LNCaP clone FGC (cell line): ENCODE measurements at places on chromosomes 7 and 10.

DNA sequence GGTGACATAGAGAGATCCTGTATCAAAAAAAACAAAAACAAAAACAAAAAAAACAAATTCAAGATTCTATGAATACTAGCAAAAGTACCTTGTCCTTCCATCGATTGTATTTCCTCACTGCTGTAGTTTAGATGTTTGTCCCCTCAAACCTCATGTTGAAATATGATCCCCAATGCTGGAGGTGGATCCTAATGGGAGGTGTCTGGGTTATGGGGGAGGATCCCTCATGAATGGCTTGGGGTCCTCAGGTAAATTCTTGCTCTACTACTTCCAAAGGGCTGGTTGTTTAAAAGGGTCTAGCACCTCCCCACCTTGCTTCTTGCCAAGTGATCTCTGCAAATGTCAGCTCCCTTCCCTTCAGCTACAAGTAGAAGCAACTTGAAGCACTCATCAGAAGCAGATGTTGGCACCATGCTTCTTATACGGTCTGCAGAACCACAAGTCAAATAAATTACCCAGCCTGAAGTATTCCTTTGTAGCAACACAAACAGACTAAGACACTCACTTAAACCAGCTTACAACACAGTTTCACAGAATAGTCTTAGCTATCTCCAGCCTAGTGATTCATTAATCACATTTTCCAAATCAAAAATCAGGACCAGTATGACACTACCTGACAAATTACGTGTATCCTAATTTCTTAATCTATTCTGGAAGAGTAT is 20.7 kb downstream of the ABI1 start:
- DNase-seq: no peak

GRCh38 chr10:44745920-44746319 is 165.2 kb upstream of the TMEM72 start:
- DNase-seq: no peak

GRCh38 chr7:4830176-4830575 is 31.7 kb downstream of the PAPOLB start:
- DNase-seq: no peak

GRCh38 chr7:18570890-18571478 is 75.4 kb downstream of the HDAC9 start:
- DNase-seq: no peak

DNA sequence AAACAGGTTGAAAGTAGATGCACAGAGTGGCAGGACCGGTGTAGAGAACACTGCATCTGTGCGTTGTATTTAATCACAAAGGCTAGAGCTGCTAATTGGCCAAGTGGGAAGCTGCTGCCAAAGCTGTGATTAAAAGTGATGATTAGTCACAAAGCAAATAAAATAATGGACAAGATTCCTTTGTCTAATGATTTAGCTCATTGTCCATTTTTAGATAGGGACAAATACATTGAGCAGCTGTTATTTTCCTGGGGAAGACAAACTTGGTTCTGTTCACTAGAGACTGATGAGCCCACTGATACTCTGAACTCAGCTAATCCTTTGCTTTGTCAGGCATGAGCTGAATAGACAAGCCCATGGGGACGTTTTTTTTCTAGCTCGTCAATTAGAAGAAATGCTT is 19.7 kb downstream of the UBE3C start:
- DNase-seq: no peak

GRCh38 chr10:23968301-23968700 is 240.6 kb upstream of the KIAA1217 start:
- no peak for DNase-seq

GRCh38 chr10:3233486-3233990 is 61.0 kb upstream of the PITRM1 start:
- no peak for DNase-seq

DNA sequence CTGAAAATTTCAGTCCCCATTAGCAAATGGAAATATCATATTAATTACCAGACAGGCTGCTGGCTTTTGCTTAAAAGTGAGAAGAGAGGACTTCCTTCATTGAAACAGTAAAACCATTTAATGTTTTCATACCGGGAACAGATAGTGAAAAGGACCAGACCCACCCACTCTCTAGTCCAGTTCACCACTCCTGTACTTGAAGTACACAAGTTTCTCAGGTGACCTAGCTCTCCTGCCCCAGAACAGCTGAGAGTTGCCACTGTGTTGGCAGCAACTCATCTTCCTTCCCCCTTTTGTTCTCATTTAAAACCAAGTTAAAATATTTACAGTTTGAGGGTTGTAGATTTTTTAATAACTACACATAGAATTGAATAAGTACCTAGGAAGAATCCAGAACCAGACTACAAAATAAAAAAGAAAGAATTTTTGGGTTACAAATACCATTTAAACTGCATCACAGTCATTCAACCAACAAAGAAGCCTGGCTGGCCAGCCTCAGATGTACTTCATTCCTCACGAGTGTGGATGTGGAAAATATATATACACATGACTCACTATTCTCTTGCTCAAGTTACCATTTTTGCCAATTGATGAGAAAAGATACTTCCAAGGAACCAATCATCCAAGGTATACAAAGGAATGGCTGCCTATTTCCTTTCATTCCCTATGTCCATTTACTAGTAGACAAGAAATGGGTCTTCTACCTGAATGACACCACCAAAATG is 68.1 kb downstream of the VPS41 start:
- no peak for DNase-seq

- no peak for DNase-seq
These were observed 46.5 kb downstream of the DRGX start for GRCh38 chr10:49349390-49349789.

DNA sequence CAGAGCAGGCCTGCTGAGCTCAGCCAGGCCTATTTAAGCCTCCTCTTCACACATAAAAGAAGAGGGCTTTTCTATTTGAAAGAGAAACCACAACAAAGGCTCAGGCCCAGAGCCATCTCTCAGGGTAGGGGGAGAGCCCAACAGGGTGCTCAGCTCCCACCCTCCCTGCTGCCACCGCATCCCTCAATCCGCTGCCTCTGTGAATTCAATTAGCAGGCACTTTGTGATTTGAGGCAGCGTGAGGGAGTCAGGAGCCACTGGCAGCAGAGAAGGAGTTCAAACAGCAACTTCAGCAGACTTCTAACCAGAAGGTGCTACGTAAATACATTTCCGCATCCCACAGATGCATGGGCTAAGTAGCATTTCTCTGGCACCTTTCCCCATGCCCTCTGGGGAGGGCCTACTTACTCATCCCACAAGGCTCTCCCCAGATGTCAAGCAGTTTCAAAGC is 45.2 kb downstream of the LRRC20 start:
- no peak for DNase-seq

DNA sequence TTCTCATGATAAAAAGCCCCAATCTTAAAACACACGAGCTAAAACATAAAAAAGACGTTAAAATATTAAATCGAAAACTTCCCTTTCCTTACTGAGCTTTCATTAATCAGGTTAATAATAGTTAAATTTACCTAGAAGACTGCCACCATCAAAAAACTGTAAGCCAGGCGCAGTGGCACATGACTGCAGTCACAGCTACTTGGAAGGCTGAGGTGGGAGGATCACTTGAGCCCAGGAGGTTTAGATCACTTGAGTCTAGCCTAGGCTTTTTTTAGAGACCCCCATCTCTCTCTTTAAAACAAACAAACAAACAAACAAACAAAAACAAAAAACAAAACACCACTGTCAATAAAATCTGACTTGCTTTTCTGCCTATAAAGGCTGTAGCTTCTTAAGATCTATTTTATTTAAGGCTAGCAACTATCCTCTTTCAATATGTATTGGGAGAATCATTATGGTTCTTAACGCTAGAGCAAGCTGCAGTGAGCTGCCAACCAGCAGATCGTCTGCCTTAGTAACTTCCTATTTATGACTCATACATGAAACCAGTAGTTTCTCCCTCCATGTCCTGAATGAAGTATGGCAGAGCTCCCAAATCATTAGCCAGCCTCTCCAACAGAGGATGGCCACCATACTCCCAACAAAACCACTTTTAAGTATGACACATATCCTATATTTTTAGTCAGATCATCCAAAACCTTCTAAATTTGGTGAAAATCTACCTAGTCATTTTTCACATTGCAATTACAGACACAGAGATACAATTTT is 163.7 kb downstream of the SRPK2 start:
- DNase-seq: peak; percentile 22

DNA sequence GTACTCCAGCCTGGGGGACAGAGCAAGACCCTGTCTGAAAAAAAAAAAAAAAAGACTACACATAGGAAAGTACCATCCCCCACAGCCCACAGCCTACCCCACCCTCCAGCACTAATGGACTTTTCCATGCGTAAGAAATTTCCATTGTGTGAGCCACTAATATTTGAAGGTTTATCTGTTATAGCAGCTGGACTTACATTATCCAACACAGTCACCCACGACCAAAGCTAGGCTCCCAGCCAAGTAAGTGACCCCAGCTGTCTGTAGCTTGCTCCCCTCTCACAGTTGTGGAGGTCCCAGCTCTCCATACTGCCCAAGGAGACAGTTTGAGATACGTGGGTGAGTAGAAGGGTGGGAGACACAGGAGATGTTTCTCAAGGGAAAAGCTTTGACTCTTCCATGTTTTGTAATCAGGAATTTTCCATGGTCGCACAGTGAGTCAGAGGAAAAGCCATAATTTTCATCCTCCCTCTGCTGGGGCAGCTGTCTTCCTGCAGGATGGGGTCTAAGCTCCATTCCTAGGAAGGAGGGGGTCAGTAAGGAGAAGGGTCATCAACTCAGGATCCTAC is 57.4 kb downstream of the CAV1 start:
- no peak for DNase-seq

- DNase-seq: no peak
These were observed 1209.8 kb downstream of the REEP3 start for GRCh38 chr10:64731016-64731415.

DNA sequence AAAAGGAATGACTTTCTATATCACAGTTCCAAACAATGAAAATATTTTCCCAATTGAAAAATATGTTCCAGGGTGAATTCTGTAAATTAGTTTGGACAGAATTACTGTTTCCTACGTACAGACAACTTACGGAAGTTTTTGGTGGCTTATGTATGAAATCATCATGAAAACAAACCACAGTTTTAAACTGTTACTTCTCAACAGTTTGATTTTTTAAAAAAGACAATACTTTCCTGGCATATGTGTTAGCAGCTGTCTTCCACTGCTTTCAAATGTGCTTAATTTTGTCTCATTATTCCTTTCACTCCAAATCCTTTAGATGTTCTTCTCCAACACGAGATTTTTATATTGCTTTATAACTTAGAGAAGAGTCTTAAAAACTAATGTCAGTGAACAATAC is 56.2 kb downstream of the SEMA3A start:
- DNase-seq: no peak

- no peak for DNase-seq
These were observed 295.9 kb upstream of the NFE2L3 start for GRCh38 chr7:25855854-25856782.

DNA sequence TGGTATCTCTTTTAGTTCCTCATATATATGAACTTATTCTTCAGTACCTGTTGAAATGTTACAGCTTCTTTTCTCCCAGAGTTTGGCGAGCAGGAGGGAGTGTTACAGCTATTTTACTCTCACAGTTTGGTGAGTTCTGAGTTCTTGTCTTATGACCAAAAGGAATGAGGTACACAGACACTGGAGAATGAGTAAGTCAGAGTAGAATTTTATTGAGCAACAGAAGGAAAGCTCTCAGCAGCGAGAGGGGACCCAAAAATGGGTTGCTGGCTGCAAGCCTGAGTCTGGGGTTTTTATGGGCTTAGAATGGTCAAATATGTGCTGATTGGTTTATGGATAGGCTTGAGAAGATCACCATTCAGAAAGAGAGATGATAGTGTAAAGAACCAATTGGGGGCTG is 175.2 kb downstream of the CDK14 start:
- no peak for DNase-seq

DNA sequence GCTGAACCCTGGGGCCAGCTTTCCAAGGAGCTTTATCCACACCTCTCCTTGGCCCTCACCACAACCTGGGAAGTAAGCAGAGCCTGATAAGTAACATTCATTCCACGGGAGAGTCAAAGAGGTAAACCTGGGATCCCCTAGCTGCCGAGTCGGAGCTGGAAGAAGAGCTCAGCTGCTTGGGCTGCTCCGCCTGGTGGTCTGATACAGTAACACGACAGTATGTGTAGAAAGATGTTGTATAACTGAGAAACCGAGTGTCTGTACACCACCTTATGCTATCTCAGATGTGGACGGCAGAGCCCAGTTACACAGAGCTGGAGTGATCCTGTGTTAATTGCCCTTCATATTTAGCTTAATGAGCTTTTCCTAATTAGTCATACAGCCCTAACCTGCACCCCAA is 151.3 kb upstream of the KMT2E start:
- DNase-seq: no peak

GRCh38 chr7:57205000-57205399 is 72.8 kb upstream of the ZNF479 start:
- no peak for DNase-seq

- DNase-seq: no peak
These were observed 21.0 kb upstream of the MYL7 start for GRCh38 chr7:44162179-44162578.

GRCh38 chr10:31621733-31622132 is 302.7 kb downstream of the ZEB1 start:
- DNase-seq: no peak

DNA sequence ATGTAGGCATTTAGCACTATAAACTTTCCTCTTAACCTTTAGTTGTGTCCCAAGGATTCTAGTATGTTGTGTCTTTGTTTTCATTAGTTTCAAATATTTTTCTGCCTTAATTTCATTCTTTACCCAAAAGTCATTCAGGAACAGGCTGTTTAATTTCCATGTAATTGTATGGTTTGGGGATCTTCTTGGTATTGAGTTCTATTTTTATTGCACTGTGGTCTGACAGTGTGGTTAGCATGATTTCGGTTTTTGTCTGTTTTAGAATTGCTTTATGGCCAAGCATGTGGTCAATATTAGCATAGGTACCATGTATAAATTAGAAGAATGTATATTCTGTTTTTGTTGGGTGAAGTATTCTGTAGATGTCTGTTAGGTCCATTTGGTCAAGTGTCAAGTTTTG is 26.3 kb downstream of the COA1 start:
- no peak for DNase-seq

GRCh38 chr10:78964952-78965633 is 103.7 kb upstream of the ZMIZ1 start:
- DNase-seq: peak; percentile 75

- no peak for DNase-seq
These were observed 47.9 kb upstream of the MYL10 start for GRCh38 chr7:101676956-101677355.

DNA sequence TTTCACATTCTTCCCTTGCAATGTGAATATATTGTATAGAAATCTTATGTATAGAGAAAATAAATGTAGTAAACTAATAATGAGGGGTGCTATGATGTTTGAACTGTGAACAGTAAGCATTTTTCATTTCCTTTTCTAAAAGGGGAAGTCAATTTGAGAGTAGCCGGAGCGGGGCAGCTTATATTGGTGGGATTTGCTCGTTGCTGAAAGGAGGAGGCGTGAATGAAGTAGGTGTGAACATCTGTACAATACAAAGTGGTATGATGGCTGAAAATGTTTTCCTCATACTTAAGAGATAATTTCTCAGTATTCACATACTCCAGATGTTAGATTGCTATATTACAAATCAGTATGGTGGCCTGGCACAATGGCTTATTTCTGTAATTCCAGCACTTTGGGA is 87.1 kb downstream of the SRI start:
- no peak for DNase-seq

GRCh38 chr10:46294641-46295220 is 7.9 kb downstream of the ANTXRL start:
- no peak for DNase-seq
